ENCODE measurements at places on chromosomes 12 and 14. TPM values are rescaled to one million over a fixed set of nuclear protein-coding genes. Genes with fewer than 3 reads are reported as not detected.

The INHBC gene
- not detected for total RNA-seq

The TMEM117 gene
- total RNA-seq, result 29.7 TPM

The CLEC2A gene
- total RNA-seq, result not detected

The NINJ2 gene
- not detected for total RNA-seq

The RNU4-1 gene
- under 0.01 TPM for total RNA-seq

The ADAM21 gene
- 0.36 TPM for total RNA-seq

The TAS2R7 gene
- not detected for total RNA-seq

The FGF23 gene
- total RNA-seq, result not detected

The CD163L1 gene
- total RNA-seq, result 1.6 TPM

The DNAH10 gene
- total RNA-seq, result 0.28 TPM

The LGMN gene
- 18.9 TPM for total RNA-seq

GRCh38 chr12:82415402-82415801 lies 57.1 kb downstream of the METTL25 start:
- peak; percentile 49 for DNase-seq

GRCh38 chr12:120799243-120800045 lies 73.8 kb downstream of the ACADS start:
- no peak for DNase-seq

- DNase-seq, result no peak
Measured at GRCh38 chr14:104150136-104151025, 12.0 kb downstream of the KIF26A start.

DNA sequence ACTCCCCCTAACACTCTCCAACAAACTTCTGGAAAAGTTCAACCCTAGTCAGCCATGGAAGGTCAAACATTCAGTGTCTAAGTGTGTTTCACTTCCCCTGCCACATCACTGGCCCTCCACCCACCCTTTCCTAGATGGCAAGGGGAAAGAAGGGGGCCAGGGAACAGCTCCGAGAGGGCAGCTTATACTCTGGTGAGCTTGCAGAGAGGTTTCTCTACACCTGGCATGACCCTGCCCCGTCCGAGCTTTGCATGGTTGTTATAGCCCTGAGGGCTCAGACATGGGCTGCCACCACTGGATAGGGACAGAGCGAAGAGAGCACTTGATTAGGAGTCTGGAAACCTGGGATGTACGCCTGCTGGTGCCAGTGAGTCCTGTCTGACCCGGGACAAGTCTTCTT lies 4.0 kb downstream of the ACVRL1 start:
- DNase-seq, result no peak

DNA sequence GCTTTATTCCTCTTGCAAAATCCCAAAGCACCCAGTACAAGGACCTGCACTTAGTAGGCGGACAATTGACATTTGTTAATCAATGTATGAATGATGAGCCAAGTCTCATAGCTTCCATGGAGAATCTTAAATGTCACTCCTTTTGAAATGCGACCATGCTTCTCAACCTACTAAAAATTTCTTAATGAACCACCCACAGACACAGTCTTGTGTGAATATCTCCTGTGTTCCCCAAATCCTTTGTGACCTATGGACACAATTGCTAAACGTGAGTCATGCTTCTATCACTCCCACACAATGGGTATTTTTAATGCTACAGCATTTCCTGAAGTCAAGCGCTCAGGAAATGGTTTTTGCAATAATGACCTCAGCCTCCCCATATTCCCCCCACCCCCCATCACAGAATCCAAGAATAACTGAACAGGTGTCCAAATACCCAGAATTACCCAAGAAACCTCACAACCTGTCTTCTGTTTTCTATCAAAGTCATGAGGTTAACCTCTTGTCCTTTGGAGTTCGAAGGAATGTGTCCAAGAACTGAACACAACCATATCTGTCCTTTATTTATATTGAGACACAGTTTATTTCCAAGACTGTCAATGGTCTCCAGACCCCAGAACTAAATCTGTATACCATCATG lies 163.6 kb upstream of the PLEKHG7 start:
- DNase-seq, result peak; percentile 80

- DNase-seq, result peak; percentile 22
Measured at GRCh38 chr12:96343347-96343954, 56.8 kb downstream of the CDK17 start.

DNA sequence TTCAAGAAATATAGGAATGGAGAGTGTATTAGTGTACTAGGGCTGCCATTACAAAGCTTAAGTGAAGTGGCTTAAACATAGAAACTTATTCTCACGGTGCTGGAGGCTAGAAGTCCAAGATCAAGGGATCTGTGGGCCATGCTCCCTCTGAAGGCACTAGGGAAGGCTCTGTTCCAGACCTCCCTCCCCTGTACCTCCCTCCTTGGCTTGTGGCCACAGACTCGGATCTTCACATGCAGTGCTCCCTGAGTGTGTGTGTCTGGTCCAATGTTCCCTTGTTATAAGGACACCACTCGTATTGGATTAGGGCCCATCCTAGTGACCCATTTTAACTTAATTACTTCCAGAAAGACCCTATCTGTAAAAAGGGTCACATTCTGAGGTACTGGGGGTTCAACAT lies 225.6 kb downstream of the VRK1 start:
- DNase-seq, result no peak

- no peak for DNase-seq
Measured at GRCh38 chr12:19916196-19916753, 452.1 kb upstream of the PDE3A start.

GRCh38 chr14:51869411-51870100 lies 9.1 kb downstream of the GNG2 start:
- DNase-seq, result no peak

DNA sequence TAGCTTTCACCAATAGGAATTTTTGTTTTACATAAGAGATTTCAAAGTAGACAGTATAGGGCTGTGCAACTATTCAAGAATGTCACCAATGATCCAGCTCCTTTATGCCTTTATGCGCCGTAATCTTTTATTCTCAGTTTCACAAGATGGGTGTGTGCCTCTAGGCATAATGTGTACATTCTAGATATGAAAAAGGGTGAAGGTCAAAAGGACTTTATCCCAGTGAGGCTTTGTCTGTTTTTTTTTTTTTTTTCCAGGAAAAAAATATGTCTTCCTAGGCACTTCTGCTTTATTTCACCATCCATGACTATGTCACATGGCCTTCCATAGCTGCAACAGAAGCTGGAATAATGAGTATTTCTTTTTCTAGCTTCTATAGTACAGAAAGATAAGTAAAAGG lies 142.3 kb upstream of the IGF1 start:
- no peak for DNase-seq

GRCh38 chr14:104341532-104342434 lies 203.4 kb downstream of the KIF26A start:
- no peak for DNase-seq

- no peak for DNase-seq
Measured at GRCh38 chr14:71698027-71698426, 234.2 kb upstream of the RGS6 start.

- no peak for DNase-seq
Measured at GRCh38 chr12:111638556-111638955, 39.4 kb upstream of the ATXN2 start.

- peak; percentile 85 for DNase-seq
Measured at GRCh38 chr12:30794591-30795409, 40.0 kb upstream of the CAPRIN2 start.

DNA sequence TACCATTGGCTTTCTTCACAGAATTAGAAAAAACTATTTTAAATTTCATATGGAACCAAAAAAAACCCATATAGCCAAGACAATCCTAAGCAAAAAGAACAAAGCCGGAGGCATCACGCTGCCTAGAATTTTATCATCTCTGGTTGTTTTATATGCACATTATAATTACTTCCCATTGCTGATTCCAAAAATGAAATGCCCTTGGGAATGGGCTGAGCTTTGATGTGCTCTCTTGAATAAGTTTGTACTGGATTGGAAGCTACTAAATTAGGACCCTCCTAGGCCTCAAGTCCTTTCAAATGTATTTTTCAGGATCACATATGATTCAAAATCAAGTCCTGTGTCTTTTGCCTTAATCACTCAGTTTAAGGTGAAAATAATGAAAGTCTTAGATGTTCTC lies 58.9 kb upstream of the DUSP6 start:
- DNase-seq, result no peak

DNA sequence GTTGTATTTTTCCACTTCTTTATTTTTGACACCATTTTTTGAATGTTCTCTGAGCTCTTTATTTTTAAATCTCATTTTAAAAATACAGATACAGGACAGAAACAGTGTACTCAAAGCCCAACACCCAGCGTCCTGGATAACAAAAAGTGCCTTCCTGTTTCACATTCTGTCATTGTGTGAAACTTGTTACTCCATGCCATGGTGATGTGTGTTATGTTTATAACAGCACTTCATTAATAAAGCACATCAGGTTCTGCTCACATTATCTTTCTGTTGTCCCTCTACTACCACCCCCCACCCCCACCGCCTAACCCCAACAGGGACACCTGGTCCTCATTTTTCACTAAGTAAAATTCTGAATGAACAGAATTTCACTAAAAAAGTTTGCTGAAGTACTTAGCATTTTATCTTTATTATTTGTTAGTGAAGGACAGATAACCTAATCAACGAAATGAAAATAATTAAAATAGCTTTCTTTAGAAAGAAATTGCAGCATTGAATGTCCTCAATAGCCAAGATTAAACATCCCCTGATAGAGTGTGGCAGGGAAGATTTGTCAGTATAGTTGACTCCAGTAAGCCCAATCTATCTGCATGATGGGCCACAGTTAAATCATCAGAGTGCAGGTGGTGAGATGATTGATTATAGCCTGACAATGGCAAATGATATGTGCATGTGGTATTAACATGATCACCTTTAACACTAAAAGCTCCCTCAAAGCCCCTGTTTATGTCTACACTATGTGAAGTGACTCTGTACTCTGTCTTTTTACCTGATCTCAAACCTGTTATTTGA lies 153.9 kb downstream of the ACSS3 start:
- no peak for DNase-seq

GRCh38 chr12:93100610-93101009 lies 171.5 kb upstream of the EEA1 start:
- DNase-seq, result no peak

- no peak for DNase-seq
Measured at GRCh38 chr12:39441963-39442830, 723 bp downstream of the KIF21A start.

GRCh38 chr12:42985506-42985905 lies 396.0 kb upstream of the PRICKLE1 start:
- DNase-seq, result peak; percentile 58

- no peak for DNase-seq
Measured at GRCh38 chr12:132904718-132905328, 17.4 kb upstream of the CHFR start.

- no peak for DNase-seq
Measured at GRCh38 chr12:101777978-101778377, 38.7 kb upstream of the SYCP3 start.
